ENCODE measurements at places on chromosomes 7 and 10.

GRCh38 chr7:109322833-109323232 lies 753.2 kb downstream of the DNAJB9 start:
- DNase-seq, result no peak

DNA sequence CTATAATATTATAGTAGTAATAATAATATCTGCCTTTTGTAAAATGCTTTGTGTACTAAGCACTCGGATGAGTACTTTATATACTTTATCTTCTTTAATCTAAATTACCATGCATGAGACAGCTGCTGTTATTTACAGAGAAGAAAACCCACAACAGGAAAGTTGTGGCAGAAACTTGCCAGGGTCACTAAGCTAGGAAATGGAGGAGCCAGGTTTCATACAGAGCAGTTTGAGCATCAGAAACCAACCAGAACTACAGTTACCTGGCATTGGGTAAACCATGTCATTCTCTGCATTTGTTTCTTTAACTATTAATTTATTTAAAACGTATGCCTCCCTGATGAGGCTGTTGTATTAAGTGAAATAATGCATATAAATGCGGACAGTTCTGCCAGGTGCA lies 129.9 kb downstream of the CSTF2T start:
- DNase-seq, result no peak

GRCh38 chr7:27205325-27206280 lies 5.7 kb upstream of the HOXA13 start:
- no peak for DNase-seq

DNA sequence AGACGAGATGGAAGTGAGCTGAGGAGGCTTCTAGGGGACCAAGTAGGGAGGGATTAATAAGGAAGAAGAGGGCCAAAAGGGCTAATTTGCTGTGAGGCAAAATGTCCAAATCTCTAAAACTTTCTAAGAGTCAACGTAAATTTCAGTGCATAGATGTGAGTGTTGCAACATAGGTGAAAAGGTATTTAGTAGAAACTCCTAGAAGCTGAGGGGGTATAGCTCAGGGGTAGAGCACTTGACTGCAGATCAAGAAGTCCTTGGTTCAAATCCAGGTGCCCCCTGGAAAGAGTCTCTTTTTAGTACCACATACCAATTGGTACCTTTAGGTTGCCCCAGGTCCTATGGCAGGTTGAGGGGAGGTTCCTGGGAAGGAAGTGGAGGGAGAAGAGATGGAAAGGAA lies 48.7 kb upstream of the ZNF746 start:
- no peak for DNase-seq

GRCh38 chr10:13337827-13338196 lies 10.3 kb downstream of the SEPHS1 start:
- no peak for DNase-seq

DNA sequence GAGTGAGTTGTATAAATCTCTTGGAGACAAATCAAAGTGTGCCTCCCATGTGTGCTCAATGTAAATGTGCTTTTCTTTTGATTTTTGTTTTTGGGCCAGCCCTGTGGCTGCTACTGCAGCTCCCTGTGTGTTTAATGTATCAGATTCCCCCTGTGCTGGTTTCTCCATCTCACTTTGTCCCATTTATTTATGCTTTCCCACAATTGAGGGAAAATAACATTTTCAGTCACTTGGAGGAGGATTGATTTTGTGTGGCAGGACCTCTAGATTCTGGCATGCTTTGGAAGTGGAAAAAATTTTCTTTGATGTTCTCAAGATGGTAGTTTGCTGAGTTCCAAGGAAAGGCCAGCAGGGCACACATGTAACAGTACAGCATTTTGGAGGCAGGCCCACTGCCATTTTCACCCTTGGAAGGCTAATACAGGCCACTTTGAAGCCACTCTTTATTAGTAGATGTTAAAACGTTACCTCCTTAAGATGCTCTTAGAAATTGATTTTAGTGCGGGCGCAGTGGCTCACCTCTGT lies 323.6 kb downstream of the BICC1 start:
- DNase-seq, result no peak

- no peak for DNase-seq
Measured at GRCh38 chr7:141558544-141559183, 7.5 kb downstream of the AGK start.

DNA sequence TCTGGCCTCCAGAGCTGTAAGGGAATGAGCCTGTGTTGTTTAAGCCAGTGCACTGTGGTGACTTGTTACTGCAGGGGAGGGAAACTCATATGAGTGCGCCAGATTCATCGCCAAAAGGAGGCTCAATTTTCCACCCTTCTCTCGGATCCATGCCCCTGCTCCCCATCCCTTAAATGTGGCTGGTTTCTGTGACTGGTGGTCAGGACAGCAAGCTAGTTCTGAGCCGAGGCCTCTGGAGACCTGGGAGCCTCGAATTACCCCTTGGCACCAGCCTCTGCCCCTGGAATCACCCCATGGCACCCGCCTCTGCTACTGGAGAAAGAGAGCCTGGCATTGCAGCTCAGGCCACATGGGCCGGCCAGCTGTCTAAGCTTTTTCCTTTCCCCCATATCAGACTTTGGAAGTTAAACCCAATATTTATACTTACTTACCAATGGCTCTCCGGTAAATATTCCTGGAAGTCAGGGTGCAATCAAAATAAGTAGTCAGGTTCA lies 39.9 kb upstream of the RBM33 start:
- no peak for DNase-seq

GRCh38 chr7:103685646-103686045 lies 239.6 kb upstream of the SLC26A5 start:
- no peak for DNase-seq

DNA sequence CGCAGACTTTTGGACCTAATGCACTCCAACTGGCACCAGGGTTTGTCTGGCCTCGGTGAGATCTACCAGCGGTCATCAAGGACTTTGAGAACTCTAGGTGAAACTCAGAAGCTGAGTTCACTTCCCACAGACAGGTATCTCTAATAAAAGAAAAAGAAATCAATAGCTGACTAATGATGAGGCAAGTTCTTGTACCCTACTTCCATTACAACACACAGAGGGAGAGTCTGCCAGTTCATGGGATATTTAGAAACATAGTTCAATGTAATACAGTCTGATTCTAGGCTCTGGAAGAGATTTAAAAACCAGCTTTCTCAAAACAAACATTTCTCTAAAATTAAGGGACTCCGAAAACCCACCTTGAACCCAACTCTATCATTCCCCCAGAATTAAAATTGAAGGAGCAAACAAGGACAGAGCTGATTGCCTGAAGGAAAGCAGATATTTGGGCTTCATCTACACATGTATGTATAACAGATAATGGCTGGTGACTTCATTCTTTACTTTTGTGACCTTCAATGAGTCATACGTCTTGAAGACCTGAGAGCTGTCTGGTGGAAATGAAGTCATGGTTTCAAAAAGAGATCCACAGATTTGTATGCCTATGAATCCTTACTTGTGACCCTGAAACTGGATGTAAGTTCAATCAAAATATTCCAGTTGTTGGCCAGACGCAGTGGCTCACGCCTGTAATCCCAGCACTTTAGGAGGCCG lies 2.7 kb upstream of the PNLIPRP1 start:
- no peak for DNase-seq

DNA sequence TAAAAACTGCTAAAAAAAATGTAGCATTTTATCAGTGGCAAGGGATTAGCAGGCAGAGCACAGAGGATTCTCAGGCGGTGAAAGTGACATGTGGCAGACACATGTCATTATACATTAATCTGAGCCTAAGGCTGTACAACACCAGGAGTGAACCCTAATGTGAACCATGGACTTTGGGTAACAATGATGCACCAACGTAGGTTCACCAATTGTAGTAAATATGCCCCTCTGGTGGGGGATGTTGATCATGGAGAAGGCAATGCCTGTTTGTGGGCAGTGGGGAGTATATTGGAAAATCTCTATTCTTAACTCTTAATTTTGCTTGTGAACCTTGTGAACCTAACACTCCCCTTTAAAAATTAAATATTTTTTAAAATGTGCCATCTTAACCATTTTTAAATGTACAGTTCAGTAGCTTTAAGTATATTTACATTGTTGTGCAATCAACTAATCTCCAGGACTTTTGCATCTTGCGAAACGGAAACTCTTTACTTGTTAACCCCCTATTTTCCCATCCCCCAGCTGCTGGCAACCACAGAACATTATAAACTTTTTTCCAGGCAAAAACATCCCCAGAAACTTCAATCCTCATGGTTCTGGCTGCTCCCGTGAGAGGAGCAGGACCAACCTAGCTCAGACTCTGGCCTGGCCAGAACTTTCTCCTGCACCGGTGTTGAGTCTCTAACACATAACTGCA lies 29.9 kb downstream of the LRRC20 start:
- DNase-seq, result no peak

Data from iPS-NIHi11 (cell line).